Lung (tissue), 17 donors: ENCODE measurements at places on chromosomes 4 and X. TPM values are rescaled to one million over a fixed set of nuclear protein-coding genes. Genes with fewer than 3 reads are reported as not detected.

The LPAR4 gene
- not detected for total RNA-seq

The GLUD2 gene
- 2.6 TPM for total RNA-seq

DNA sequence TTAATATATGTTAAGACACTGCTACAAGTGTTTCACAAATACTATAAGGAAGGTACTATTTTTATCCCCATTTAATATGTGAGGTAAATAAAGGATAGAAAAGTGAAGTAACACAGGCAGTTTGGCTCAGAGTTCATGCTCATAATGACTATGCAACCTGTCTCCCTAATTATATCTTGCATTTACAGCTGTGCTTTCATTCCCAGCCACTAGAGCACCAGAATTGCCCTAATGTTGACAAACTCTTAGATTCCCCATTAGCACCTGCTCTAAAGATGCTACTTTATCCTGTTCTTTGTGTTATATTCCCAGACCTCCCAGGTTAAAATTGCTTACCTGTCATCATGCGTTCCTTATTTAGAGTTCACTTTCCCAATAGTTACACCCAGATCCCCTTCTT is 833.6 kb downstream of the CCSER1 start:
- no peak for DNase-seq

GRCh38 chrX:23187819-23188218 is 146.8 kb upstream of the PTCHD1 start:
- DNase-seq, result no peak
